ENCODE measurements at places on chromosomes 2 and 18.

DNA sequence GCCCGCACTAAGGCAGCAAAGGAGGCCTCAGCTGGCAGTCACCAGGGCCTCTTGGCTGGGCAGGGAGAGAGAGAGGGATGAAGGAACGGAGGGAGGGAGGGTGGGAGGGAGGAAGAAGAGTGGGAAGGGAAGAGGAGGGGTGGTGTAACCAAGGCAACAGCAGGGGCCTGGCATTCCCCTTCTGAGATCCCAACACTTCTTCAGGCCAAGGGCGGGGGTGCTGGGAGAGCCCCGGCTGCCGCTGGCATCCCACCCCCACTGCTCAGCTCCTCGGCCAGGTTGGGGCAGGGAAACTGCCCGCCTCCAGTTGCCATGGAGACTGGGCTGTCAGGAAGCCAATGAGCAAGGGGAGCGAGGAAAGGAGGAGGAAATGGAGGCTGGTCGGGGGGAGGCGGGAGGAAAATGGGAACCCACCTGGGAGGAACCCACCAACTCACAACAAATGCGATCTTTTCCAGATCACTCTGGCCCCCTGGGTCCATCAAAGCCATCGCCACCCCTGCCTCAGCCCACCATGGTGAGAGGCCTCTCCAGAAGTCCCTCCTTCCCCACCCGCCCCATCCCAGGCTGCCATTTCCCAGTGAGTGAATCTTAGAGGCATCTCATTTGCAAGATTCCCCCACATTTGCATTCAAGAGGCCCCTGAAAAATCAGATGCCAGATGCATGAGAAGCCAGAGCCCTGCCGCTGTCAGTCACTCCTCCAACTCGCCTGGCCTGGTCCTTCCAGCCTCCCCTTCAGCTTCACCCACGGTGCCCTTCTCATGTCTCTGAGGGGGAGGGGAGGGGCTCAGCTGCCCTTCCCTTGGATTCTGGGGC, 12.4 kb downstream of the SH2D6 start:
- DNase-seq = no peak

DNA sequence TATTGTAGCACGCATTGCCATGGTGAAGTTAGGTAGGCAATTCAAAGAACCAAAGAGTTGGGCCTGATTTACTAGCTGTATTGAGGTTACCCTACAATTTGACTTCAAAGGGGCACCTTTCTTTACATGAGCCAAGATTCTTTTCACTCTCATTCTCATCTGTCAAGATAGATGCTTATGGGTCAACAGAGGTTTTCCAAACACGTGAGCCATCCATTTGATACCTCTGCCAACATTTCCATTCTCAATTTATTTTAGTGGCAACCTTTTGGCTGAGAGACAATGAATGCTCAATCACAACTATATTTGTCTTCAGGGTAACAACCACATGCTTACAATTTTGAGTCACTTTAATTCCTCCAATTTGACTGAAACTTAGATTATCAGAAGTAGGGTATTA, 370.6 kb upstream of the CDH20 start:
- no peak for DNase-seq

- DNase-seq = no peak
Measured at GRCh38 chr18:12479536-12479935, 71.8 kb downstream of the PRELID3A start.

- DNase-seq = no peak
Measured at GRCh38 chr2:133956434-133956935, 297.4 kb upstream of the MGAT5 start.

- no peak for DNase-seq
Measured at GRCh38 chr18:63606526-63606925, 19.4 kb downstream of the SERPINB13 start.

DNA sequence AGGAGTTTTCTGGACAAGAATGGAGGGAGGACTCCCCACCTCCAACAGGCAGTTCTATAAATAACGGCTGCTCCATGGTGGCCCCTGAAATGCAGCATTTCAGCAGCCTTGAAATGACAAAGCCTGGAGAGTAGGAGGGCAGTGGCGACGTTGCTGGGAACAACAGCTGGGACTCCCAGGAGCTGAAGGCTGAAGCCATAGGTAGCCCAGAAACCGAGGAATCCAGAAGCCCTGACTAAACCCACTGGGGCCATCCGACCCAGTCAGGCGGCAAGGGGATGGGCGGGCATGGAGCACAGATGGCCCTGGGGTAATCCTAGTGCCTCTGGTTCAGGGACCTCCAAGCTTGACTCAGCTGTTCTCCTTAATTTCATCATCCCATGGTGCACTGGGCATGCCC, 9.0 kb downstream of the PRKAG3 start:
- DNase-seq = no peak

DNA sequence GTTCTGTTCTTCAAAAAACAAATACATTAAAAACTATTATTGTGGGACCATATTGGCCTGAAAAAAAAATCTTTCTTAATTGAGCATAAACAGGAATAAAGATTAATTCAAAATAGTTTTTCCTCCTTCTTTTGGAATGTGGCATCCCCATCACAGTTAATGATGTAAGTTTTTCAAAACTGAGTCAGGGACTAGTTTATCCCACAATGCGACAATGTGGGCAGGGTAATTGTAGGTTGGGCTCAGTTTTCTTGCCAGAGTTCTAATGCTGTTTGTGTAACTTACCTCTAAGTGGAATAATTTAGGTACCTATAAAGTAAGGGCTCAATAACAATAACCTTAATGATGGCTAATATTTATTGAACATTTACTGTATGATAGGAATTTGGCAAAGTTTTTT, 82.0 kb downstream of the PMS1 start:
- DNase-seq = no peak

DNA sequence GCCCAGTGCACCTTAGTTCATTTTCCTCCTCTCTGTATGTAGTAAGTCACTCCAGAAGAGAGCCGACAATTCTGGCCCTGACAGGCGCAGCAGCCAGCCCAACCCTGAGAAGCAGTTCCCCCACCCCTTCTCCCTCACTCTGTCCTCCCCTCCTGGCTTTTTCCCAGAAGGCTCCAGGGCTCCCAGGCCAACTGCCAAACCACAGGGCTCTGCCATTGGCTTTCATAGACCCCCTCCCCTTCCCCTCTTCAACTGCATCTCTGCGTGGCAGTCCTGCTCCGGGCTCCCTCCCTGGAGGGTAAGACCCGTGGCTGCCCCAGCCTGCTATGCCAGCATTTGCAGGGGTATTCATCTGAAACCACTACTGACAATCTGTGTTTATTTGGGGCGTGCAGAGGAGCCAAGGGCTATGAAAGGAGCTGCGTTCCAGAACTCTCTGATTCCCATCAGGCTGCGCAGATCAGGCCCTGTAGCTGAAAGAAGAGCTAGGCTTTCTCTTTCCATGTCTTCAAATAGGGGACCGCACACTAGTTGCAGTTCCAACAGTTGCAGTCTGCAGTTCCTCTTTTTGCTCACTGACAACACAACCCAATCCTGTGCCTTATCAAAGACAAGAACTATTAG, 388.6 kb upstream of the TNP1 start:
- DNase-seq = no peak

DNA sequence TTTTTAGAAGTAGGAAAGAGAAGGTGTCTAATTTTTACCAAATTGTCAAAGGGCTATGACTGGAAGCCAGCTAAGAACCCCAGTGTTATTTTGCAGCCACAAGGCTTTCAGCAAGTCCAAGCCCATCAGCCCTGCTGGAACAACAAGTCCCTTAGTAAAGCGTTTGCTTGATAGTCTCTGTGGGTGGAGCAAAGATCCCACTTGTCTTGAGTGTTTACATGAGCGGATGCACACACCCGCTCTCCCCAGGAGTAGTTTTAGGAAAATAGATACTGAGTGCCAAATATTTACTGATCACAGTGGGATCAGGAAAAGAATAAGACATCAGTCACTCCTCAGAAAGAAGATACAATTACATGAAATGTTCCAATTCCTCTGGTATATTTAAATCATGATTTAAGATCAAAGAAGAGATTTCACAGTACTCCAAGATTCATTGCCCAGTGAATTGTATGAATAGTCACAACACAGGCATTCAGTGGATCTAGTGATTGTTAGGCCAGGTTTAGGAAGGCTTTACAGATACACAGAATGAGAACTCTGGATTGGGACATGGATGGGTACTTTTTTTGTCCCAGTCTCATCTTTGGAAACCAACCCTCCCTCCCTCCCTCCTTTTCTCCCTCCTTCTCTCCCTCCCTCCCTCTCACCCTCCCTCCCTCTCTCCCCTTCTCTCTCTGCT, 514.9 kb downstream of the PTPRM start:
- DNase-seq = no peak

- DNase-seq = no peak
Measured at GRCh38 chr2:153105829-153106578, 372.6 kb downstream of the RPRM start.

DNA sequence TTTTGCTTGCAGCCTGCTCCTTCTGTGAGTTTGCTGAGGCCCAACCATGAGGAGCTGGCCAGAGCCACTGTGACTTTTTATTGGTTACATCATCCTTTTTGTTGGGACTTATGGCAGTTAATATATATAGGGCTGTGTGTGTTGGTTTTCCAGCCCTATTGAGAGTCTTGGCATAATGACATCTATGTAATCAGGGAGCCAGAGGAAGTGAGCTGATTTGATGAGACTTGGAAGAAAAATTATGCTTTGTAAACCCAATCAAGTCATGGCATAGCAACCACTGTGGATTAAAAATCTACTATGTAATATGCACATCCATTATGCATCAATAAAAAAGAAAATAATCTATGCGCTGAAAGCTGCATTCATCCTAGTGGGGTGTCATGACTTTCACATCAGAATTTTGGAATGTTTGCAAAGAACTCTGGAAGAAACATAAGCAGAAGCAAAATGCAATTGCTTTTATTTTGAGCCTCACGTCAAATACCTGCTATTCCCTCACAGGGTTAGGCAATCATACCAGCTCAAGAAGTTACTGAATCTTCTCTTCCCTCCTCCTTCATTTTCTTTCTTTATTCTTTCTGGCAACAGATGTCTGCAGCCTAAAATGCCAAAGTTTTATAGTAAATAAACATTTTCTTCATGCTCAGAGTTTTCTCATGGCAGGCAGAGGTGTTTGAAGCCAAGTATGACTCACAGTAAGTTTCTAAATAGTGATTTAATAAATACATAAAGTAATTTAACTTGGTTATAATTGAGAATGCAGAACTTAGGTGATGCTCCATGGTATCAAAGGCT, 308.5 kb downstream of the KCNS3 start:
- no peak for DNase-seq

GRCh38 chr18:8034674-8035073, 467.6 kb downstream of the PTPRM start:
- no peak for DNase-seq

DNA sequence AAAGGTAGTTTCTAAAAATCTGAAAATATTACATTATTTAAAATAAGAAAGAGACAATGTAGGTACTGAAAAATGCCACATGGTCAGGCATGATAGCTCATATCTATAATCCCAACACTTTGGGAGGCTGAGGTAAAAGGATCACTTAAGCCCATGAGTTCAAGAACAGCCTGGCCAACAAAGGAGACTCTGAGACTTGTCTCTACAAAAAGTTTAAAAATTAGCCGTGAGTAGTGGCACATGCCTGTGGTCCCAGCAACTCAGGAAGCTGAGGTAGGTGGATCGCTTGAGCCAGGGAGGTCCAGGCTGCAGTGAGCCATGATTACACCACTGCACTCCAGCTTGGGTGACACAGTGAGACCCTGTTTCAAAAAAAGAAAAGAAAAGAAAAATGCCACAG, 21.8 kb downstream of the ATAD2B start:
- no peak for DNase-seq

DNA sequence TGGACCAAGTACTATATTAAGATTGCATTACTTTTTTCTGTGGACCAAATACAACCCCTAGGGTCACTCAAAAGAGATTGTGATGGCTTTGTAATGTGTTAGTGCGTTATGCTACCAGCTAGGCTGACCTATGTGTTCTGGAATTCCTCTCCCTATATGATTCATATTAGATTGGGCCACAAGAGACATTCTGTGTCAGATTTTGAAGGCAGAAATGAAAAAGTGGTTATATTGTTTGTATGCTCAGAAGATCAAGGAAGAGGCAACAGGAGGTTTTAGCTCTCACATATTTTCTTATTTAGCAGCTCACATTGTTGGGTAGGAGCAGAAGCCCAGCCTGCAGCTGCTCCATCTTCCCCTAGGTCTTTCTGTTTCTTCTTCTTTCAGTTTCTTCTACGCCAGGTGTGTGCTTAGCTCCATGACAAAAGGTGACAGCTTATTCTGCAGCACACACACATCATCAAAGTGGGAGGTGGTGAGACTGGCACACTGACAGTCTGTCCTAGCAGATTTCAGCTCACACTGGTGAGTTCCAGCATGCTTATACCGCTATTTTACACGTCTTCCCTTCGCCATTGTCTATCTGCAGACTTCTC, 156.8 kb upstream of the UBE2E3 start:
- no peak for DNase-seq

GRCh38 chr2:69668598-69668997, 25.1 kb upstream of the AAK1 start:
- no peak for DNase-seq

DNA sequence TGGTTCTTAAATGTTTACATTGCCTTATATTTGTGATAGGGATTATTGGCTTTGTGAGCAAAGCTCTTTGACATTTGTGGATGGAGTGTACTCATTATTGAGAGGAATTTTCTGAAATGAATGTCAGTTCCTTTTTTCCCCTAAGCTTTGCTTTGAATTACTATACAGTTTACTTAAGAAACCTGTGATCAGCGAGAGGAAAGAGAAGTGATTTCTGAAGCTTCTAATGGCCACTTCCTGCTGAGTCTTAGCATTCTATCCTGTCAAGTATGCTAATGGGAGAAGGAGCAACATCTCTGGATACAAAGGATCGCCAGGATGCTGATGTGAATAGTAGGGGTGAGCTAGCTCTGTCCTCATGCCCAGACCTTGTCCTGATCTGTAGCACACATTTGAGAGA, 47.8 kb upstream of the MGAT5 start:
- DNase-seq = no peak

GRCh38 chr18:49967636-49968313, 154.4 kb upstream of the ACAA2 start:
- no peak for DNase-seq

- DNase-seq = no peak
Measured at GRCh38 chr2:907706-908105, 42.9 kb upstream of the SNTG2 start.

DNA sequence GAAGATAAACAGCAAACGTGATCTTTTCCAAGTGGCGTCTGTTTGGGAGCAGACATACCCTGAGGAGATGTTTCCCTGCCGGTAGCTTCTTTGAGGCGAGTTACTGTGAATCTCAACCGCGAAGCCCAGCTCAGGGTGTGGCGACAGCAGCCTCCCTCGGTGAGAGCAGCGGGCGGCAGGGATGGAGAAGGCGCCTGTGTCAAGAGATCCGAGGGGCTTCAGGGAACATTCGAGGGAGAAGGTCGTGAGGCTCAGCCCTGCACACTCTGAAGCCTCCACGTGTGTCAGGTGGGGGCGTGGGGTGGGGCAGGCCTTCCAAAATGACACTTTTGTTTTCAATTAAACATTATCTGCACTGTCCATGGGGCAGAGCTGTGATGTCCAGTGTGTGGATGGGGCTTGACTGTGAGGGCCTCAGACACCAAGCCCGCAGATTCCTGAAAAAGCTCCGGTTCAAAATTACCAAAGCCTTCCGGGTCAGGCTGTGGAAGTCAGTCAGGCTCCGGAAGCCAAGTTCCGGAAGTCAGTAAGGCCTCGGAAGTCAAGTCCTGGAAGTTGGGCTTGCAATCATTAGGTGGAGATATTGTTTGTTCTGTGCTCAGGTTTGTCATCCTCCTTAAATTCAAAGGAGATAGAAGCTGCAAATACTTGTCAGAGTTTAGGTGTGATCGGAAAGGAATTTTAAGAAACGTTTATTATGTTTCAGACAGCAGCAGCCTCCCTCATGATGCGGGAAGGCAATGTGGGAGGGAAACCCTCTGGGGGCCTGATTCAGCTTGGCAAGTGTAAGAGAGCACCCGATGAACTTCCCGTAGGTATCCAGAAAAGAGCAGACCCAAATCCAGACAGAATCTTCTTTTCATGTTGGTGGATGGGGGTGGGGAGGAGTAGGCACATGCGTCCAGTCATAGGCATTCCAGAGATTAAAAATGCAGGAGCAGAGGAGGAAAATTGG, 20.7 kb downstream of the SMIM21 start:
- no peak for DNase-seq
